Activated CD4-positive, alpha-beta T cell treated with anti-CD3 and anti-CD28 coated beads for 24 hours (primary cell): ENCODE measurements at places on chromosomes 12 and 14.

- DNase-seq = no peak
Measured at GRCh38 chr14:68401317-68401716, 391.6 kb downstream of the ZFP36L1 start.

DNA sequence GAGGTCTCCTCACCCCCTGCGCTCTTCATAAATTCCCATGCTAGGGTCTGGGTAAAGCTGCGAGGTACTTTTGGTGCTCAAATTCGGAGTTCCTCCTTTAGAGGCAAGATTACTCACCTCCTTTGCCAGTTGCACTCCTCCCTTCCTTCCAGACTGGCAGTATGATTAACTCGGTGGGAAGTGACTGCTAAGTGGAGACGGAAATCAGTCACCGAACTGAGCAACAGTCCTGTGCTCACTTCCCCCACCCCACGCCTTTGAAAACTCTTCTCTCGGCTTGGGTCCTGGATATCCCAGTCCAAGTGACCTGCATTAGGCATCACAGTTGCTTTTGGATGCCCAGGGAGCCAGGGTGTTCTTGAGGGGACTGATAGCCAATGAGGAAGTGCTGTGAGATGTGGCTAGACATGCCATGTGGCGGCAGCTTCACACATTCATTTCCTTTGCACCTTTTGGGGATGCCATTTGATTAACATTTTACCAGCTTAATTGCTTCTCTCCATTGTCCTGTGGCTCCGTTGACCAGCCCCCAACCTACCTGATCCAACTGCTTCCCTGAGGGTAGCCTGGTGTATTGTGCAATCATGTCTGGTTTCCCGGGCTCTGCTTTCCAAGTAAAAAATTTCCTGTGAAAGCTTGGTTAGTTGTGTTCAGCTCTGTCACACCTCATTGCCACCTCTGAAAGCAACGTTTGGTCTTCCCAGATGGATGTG, 840 bp downstream of the PNP start:
- peak; percentile 43 for DNase-seq

- no peak for DNase-seq
Measured at GRCh38 chr12:3000548-3001275, 41.5 kb downstream of the TEAD4 start.

GRCh38 chr12:76927170-76927784, 48.5 kb upstream of the CSRP2 start:
- peak; percentile 18 for DNase-seq

- DNase-seq = no peak
Measured at GRCh38 chr14:86221000-86221399, 691.1 kb downstream of the FLRT2 start.

DNA sequence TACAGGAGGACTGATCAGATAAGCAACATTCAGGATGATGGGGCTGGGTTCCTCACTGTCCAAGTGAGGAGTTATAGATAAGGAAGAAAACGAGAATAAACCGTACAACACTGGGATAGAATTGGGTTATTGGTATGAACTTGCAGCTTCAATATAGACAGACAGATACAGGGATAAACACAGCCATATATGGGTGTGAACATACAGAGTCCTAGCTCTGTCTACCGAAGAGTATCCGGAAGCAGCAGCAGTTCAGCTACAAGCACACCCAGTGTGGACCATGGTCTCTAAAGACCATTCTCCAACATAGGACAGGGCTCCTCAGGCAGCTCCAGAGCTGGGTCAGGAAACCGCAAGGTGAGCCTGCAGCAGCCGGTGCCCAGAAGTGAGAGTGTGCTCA, 40.8 kb downstream of the CDC42BPB start:
- DNase-seq = no peak

- no peak for DNase-seq
Measured at GRCh38 chr14:42095155-42095554, 488.5 kb downstream of the LRFN5 start.

- DNase-seq = no peak
Measured at GRCh38 chr14:58864751-58865513, 227.2 kb downstream of the DACT1 start.

DNA sequence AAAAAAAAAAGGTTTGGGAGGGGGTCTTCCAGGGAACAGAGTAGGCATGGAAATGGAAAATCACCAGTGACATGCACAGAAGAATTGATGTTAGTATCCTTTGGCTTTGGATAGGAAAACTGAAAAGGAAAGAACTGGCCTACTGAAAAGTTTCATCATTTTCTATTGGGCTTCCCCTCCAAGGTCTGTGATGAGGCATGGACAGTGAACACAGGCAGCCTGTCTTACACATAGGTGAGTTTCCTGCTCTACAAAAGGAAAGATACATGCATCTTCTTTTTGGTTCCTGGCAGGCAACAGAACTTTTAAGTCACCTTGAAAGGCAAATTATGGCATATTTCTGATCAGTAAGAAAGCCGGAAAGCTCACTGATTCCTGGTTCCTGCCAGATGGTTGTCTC, 5.8 kb downstream of the BMAL2 start:
- DNase-seq = no peak

DNA sequence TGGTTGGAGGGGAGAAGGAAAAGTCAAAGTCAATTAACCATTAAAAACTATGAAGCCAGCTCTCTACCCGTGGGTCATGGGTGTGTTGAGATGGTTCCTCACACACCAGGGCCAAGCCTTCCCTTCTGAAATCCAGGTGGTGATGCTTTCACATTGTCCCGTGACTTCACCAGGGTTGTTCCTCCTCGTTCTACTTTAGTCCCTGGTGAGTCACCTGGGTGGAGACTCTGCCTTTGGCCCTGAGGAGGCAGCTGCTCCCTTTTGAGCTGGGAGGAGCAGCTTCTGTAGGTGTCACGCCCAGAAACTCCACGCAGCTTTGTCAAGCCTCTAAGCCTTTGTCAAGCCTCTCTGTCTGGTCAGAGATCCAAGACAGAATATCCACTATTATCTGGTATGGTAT, 348.3 kb downstream of the BMP4 start:
- DNase-seq = no peak

GRCh38 chr12:82698708-82699564, 12.2 kb downstream of the TMTC2 start:
- no peak for DNase-seq

- no peak for DNase-seq
Measured at GRCh38 chr12:117603316-117604113, 242.1 kb upstream of the NOS1 start.

DNA sequence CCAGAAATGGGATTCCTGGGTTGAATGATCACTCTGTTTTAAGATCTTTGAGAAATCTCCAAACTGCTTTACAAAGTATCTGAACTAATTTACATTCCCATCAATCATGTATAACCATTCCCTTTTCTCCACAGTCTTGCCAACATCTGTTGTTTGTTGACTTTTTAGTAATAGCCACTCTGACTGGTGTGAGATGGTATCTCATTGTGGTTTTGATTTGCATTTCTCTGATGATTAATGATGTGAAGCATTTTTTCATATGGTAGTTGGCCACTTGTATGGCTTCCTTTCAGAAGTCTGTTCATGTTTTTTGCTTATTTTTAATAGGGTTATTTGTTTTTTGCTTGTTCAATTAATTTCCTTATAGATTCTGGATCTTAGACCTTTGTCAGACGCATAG, 211.8 kb upstream of the AVPR1A start:
- no peak for DNase-seq

GRCh38 chr12:41514907-41515306, 326.8 kb downstream of the PDZRN4 start:
- DNase-seq = no peak

DNA sequence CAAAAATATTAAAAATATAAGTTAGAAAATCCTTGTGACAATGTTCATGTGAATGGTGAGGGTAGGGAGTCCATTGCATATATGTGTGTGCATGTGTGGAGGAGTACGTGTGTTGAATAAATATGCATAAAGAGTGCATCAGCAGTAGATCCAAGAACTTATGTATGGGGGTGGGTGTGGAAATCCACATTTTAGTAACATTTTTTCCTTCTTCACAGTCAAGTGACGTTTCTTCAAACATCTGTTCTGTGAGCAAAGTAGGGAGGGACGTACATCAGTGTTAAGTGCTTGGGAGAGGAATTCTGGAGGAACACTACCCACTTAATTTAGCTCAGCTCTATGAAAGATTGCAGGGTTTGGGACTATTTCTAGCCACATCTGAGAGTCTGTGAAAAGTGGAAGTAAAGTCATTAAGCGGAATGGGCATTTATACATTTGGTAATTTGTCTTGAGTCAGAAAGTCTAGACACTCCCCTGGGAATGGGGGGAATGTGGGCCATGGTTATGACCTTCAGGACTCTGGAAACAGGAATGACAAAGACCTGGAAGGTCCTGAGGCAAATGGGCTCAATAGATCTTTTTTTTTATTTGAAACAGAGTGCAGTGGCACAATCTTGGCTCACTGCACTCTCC, 156.4 kb upstream of the PLXNC1 start:
- no peak for DNase-seq

DNA sequence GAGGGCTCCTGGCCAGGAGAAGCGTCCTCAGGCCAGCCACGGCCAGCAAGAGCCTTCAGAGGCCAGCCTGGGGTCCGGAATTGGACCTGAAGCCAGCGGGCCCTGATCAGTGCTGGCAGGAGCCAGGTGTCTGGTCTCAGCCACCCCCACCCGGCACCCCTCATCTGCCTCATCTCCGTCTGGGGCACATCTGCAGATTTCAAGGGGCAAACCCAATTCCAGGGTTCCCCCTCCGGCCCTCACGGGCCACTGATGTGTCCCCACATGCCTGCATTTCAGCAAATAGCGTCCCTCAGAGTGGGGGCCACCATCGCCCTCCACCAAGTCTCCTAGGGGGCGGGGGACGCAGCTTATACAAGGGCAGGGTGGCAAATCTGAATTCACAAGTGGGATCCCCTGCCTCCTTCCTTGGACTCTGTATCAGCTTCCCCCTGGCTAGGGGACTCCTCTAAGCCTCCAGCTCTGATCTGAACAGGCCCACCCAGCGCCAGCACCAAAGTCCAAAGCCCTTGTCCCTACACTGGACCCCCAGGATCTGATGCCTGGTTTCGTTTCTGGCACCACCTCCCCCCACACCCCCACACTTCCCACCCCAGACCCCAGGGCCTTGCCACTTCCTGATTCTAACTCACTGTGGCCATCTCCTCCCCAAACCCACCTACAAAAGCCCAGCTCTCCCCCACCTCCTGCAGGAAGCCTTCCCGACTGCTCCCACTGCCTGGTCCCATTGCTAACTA, 10.1 kb downstream of the TMEM179 start:
- no peak for DNase-seq

DNA sequence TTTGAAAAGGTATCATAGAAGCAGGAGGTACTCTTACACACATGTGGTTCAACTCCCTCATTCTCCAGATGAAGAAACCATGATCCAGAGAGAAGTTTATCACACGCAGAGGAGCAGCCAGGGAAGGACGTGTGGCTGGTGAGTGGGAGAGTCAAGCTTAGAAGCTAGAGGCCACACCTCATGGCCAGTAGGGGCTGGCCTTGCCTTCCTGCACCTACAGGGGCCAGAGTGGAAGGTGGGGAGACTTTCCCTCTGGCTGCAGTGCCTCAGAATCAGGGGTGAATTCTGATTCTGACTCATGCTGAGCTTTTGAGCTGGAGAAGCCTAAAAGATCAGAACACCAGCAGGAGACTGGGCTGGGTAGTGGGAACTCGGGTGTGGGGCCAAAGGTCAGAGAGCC, 1067.9 kb downstream of the BCL11B start:
- DNase-seq = no peak

DNA sequence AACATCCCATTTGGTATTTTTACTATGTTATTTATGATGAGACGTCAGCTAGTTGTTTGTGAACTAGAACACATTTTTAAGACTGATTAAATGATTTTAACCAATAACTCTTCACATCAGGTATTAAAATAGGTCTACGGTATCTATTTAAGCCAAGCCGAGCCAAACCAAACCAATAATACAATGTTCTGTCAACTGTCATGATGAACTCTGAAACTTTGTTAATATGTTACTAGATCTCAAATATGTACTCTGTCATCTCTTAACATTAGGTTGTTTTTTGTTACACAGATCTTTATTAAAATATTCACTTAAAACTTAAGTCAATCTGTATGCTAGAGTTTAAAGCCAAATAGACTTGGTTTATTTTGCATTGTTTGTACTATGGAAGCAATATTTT, 1.0 kb downstream of the ART4 start:
- DNase-seq = no peak

GRCh38 chr14:32078858-32079216, 1.7 kb downstream of the ARHGAP5 start:
- DNase-seq = no peak

- no peak for DNase-seq
Measured at GRCh38 chr14:98334186-98334585, 937.8 kb downstream of the BCL11B start.

- no peak for DNase-seq
Measured at GRCh38 chr12:56206452-56207166, 15.1 kb downstream of the RNF41 start.

DNA sequence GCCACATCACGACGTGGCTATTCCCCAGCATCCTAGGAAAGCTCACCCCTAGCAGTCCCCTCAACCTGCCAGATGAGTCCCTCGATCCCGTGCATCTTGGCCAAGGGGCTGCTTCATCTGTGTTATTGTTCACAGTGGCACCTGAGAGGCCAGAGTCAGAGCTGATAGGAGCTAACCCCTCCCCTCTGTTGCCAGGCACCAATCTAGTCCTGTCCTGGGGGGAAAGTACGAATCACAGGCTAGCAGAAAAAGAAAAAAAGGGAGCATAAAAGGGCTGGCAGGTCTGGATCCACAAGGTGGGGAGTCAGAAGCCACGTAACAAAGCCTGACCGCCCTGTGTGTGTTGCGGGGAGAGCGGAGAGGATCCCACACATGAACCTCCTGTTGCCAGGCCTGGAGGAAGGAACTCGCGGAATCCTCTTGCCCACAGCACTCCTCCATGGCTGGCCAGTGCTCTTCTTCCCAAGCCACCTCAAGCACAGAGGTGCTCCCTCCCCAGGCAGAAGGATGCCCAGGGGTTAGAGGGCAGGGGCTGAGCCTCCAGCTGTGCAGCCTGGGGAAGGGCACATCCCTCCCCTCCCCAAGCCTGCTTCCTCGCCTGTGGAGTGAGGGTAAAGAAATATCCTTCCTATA, 91.8 kb downstream of the ITPK1 start:
- DNase-seq = no peak

DNA sequence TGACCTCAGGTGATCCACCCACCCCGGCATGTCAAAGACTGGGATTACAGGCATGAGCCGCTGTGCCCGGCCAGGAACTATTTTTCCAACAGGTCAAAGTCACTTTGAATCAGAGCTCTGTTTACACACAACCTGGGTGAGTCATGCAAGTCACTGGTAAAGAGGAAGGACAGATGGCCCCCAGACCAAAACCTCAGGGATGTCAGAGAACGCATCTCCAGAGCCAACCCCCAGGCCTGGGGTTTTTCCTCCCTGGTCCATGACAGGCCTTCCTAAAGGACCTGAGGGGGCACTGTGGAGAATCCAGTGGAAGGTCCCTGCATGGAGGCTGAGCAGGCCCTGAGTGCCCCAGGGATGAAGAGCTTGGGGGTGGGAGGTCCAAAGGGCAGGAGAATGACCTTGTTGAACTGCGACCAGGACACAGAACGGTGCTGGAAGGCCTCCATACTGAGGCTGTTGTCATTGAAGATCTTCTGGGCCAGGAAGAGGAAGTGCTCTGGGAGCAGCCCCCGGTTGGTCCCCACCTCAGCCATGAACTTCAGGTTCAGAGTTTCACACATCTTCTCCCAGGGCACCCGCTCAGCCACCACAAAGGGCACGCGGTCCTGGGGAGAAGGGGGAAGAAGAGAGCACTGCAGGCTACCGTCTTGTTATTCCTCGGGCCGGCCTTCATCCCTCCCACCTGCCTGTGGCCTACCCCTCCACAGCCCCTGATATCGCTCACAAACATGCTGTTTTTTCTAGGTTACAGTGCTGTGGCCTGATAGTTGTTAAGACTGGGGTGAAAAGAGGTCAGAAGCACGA, 9.1 kb downstream of the STAT6 start:
- DNase-seq = no peak

GRCh38 chr12:94977766-94978468, 25.6 kb downstream of the NDUFA12 start:
- DNase-seq = no peak
